Esophagus muscularis mucosa (tissue), 4 donors: ENCODE measurements at places on chromosomes 5 and 9. TPM values are rescaled to one million over a fixed set of nuclear protein-coding genes. Genes with fewer than 3 reads are reported as not detected.

C9orf153 gene
- 0.46 TPM for total RNA-seq

- no peak overlapping the region for H3K27ac ChIP-seq
- peaks cover 14% of the 10 kb centered on the region for H3K4me1 ChIP-seq
- no peaks in the 10 kb centered on the region for H3K36me3 ChIP-seq
- no peaks in the 10 kb centered on the region for H3K27me3 ChIP-seq
Observed at GRCh38 chr5:95630394-95630917, 10.6 kb downstream of the GPR150 start.

DNA sequence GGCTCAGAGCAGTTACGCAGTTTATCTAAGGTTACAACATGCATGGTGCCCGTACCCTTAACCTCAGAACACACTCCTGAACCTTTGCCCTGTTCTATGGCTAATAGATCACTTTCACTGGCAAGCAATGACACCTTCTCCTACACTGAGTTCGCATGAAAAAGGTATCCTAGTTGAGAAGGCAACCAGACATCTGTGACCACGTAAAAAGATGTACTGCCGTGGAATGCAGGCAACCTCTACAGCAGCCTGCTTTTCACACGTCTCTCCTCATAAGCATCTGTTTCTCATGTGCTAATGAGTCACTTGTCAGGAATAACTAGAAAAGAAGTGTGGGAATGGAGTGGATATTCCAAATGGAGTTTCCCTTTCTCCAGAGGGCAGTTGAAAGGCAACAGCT is 71.4 kb downstream of the FBXO38 start:
- no peak for DNase-seq
- H3K36me3 ChIP-seq = no peaks in the 10 kb centered on the region
- H3K4me3 ChIP-seq = no peak overlapping the region
- H3K27me3 ChIP-seq = no peaks in the 10 kb centered on the region

GRCh38 chr9:116632990-116633838 is 53.9 kb upstream of the TRIM32 start:
- H3K27me3 ChIP-seq = no peaks in the 10 kb centered on the region
- H3K4me1 ChIP-seq = no peaks in the 10 kb centered on the region
- no peak for DNase-seq
- no peaks in the 10 kb centered on the region for H3K36me3 ChIP-seq

DNA sequence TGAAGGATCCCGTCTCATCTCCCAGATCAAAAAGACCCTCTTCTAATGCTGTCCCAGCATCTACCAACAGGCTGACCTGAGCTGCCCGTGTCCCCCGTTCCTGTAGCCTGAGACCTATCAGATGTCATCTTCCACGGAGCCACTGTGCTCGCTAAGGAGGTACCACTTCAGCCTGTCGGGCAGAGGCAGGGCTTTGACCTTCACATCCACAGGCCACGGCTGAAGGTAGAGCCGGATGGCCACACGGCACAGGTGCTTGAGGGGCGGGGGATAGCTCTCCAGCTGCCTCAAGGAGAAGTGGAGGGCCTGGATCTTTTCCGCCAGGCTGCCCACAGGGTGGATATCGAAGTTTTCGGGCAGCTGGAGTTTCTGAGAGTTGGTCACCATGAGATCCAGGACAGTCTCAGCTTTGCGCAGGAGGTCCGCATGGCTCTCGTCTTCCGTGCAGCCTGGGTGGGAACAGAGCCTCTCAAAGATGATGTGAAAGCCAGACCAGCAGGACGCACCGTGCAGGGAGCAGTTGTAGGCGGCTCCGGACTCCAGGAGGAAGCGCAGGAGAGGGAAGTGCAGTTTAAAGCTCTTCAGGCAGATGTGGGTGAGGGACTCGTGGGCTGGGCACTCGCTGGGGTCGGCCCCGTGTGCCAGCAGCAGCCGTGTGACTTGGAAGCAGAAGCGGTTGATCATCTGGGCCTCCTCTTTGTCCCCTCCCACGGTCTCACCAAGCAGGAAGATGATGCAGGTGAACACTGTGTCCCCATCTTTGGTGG is 4.1 kb downstream of the ASB6 start:
- H3K36me3 ChIP-seq = peaks cover 69% of the 10 kb centered on the region
- no peak overlapping the region for H3K4me3 ChIP-seq
- DNase-seq = no peak
- peaks cover 44% of the 10 kb centered on the region for H3K4me1 ChIP-seq

TAF11L12 gene
- total RNA-seq = not detected

GRCh38 chr5:167633931-167634341 is 657.5 kb upstream of the WWC1 start:
- no peaks in the 10 kb centered on the region for H3K4me1 ChIP-seq
- DNase-seq = no peak
- no peaks in the 10 kb centered on the region for H3K36me3 ChIP-seq
- H3K4me3 ChIP-seq = no peak overlapping the region
- no peak overlapping the region for H3K27ac ChIP-seq
- H3K27me3 ChIP-seq = no peaks in the 10 kb centered on the region
